PC-9 (cell line): ENCODE measurements at places on chromosomes 5 and 9. TPM values are rescaled to one million over a fixed set of nuclear protein-coding genes. Genes with fewer than 3 reads are reported as not detected.
A peak's percentile ranks its signal among the peaks of the same experiment; 100 is the strongest.

PCDHA11 gene
- not detected in 2 replicates for total RNA-seq

NMUR2 gene
- not detected in 2 replicates for total RNA-seq

- no peak for DNase-seq
These were observed 35.2 kb downstream of the OR2K2 start for GRCh38 chr9:111294691-111295451.

DNA sequence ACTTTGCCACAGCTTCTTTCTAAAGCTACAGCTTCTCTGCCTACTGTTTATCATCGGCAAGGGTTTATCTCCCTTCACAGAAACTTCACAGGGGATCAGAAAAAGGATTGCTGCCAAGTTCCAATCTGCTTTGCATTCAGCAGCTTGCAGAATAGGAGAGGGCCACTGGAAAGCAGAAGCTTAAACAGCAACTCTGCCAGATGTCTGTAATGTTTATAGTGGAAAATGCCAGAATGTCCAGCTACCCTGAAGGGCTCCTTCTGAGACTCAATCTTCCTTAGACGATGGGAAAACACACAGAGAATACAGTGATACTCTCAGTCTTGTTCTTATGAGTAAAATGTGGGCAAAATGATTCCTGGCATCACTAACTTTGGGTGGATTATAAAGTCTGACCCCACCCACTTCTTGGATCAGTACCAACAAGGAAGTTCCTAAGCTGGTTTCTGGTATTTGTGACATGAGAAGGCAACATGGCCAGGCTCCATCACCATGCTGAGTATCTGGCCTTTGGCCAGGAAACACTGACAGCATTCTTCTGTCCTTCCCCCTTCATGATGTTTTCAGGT is 19.0 kb downstream of the STOM start:
- DNase-seq, result peak; percentile 72

RASGRF2 gene
- total RNA-seq, result 0.10 and 0.48 TPM in 2 replicates

DNA sequence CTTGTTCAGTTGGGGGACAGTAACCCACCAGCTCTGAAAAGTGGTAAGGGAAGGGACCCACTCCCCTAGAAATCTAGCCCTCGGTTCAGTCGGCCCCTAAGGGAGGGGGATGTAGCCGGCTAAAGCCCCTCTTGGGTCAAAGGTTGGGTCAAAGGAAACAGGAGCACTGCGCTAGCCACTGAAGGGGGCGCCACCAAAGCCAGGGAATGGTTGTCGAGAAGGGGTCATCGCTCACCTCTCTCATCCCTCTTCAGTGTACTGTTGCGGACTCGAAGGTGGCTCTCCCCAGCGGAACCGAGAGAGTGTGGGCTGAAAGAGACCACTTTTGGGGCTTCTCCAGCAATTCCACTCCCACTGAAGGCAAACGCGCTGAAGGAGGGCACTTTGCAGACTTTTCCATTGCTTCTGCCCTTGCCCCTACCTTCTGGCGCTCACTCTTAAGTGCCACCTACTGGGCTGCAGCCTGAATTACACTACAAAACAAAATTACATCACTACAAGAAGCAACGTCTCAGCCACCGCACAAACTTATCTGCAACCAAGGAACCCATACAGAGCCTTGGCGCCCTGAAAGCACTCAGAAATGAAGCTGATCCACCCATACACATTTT is 396.9 kb downstream of the PDE4D start:
- DNase-seq, result no peak

GRCh38 chr5:113524927-113525326 is 11.4 kb downstream of the YTHDC2 start:
- no peak for DNase-seq

DNA sequence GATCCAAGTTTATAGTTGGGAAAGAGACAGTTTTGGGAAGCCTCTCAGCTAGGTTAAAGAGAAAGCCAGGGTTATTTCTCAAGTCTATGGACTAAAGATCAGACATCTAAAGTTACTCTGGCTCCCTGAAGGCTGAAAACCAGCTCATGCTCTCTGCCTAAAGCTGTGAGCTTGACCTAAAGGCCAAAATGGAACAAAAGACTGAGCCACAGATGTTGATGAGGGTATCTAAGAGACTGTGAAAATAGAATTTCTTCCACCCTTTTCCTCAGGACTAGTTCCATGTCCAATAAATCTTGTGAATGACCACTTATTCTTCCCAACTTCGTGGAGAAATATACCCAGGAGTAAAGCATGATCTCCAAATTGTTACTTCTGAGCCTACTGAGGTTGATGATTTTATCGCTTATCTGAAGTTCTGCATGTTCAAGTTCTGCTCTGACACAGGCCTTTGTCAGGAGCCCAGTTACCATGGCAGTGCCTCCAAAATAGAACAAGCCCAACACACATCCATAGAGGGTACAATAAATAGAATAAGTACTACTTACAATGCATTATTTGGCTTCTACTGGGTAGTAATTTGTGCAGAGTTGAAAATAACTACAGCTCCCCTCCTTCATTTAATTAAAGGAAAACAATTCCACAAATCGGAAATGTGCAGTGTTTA is 373.6 kb downstream of the NTRK2 start:
- no peak for DNase-seq

JMY gene
- total RNA-seq, result 9.9 and 11.7 TPM in 2 replicates

WDR38 gene
- total RNA-seq, result not detected in 2 replicates

NIPAL4 gene
- total RNA-seq, result 0.24 TPM in 1 of 2 replicates, not detected in the other

DIMT1 gene
- 17.7 and 20.8 TPM in 2 replicates for total RNA-seq

DNA sequence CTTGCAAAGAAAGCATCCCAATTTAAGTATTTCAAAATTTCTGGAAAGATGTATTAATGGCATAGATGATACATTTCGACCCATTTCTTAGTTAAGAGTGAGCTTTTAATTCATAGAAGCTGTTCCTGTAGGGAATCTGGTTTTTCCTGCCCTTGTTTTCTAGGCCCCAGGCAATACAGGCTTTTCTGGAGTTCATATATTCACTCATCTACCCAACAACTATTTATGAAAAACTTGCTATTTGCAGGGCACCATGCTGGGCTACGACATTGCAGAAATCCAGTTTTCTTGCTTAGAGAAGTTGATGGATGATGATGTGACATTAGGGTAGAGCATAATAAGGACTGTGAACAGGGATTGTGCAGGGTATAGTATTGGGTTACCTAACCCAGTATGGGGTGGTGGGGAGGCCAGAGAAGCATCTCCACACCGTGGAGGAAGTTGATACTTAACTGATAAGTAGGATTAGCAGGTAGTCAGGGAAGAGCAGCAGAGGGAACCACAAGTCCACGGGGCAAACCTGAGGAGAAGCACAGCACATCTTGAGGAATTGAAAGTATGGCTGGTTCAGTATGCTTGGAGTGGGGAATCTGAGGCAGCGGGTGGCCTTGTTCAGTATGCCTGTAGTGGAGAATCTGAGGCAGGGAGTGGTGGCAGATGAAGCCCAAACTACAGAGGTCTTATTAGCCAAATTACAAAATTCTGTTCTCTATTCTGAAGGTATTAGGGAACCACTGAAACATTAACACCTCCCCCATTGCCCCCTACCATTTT is 247.5 kb downstream of the ARRDC3 start:
- DNase-seq, result peak; percentile 8

IL17B gene
- total RNA-seq, result not detected in 2 replicates

DMRT3 gene
- not detected in 2 replicates for total RNA-seq

PTPRD gene
- total RNA-seq, result not detected in 2 replicates

DNA sequence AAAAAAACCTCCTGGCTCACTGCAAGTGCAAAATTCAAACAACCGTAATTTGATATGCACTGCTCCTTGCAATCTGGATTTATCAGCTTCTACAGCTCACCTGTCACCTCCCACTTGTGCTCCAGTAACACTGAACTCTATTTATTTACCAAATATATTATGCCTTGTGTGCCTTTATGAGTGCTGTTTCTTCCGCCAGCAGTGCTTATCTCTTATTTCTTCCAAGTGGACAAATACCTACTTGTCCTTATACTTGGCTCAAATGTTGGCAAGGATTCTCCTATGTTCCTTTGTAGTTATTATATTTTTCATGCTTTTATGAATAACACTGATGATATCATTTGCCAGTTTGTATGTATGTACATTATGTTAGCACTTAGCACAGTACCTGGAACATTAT is 145.7 kb upstream of the ARRDC3 start:
- DNase-seq, result no peak

- DNase-seq, result peak; percentile 93
These were observed at the start of gene TRIM41 for GRCh38 chr5:181223058-181223728. Gene TRIM41 (plus strand): TSS chr5:181223281. CDS start chr5:181224000, 719 bp downstream.
